NCI-H1417 (cell line): ENCODE measurements at places on chromosomes 1 and 21.

GRCh38 chr1:23576338-23577055 lies 17.2 kb upstream of the ID3 start:
- DNase-seq = no peak

DNA sequence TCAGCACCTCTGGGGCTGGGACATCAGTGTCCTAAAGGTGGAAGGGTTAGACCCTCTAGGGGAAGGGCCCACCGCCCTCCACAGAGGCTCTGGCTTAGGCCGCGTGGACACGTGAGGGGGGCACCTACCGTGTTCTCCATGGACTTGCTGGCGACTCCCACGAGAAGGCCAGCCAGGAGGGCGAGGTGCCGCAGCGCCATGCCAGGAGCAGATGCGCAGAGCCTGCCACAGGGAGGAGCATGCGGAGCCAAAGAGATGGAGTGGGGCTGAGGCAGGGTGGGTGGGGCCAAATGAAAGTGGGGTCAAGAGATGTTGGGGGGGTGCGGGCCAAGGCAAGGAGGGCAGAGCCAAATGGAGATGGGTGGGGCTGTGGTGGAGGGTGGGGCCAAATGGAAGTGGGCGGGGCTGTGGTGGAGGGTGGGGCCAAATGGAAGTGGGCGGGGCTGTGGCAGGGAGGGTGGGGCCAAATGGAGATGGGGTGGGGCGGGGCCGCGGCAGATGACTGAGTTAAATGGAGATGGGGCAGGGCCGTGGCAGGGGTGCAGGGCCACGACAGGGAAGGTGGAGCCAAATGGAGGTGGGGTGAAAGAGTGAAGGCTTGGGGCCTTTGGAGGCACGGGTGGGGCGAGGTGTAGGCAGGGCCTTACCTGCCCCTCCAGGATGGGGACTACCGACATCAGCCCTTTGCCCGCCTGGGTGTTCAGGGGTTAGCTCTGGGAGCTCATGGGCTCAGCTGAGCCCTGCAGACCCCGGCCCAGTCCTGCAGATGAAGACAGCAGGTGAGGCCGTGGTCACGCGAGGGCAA lies 17.4 kb upstream of the RNF223 start:
- DNase-seq = no peak

- DNase-seq = no peak
These were observed 26.8 kb upstream of the TARBP1 start for GRCh38 chr1:234505769-234506102.

DNA sequence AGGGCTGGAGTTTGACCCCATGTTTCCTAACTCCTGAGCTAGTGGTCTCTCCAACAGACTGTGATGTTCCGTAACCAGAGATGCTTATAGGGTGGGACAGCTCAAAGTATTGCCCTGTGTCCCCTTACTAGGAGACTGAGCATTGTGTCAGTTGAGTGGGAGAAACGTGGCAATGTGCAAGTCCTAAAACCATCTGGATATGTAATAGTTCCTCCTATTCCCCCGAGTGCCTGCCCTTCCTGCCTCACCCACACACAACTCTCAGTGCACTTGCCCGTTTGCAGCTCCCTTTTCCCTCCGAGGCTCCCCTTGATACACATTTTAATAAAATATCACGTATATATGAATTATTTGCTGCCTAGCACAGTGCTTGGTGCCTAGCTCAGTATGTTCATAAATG lies 3.4 kb downstream of the PIGV start:
- DNase-seq = no peak

- DNase-seq = no peak
These were observed 13.6 kb downstream of the FMO5 start for GRCh38 chr1:147211577-147211976.
